ENCODE measurements at places on chromosomes 2 and 18. TPM values are rescaled to one million over a fixed set of nuclear protein-coding genes. Genes with fewer than 3 reads are reported as not detected.

- H3K4me1 ChIP-seq = peaks cover 14% of the 10 kb centered on the region
- peaks cover 4% of the 10 kb centered on the region for H3K36me3 ChIP-seq
- H3K27me3 ChIP-seq = no peaks in the 10 kb centered on the region
- no peak overlapping the region for H3K4me3 ChIP-seq
- H3K27ac ChIP-seq = no peak overlapping the region
Observed at GRCh38 chr2:237878-238277, 26.0 kb downstream of the SH3YL1 start.

The PLA2R1 gene
- 9.8 TPM for polyA plus RNA-seq

GRCh38 chr2:200086911-200087310, 131.5 kb downstream of the MAIP1 start:
- no peaks in the 10 kb centered on the region for H3K4me1 ChIP-seq
- H3K4me3 ChIP-seq = no peak overlapping the region
- no peaks in the 10 kb centered on the region for H3K27me3 ChIP-seq
- no peak overlapping the region for H3K27ac ChIP-seq

DNA sequence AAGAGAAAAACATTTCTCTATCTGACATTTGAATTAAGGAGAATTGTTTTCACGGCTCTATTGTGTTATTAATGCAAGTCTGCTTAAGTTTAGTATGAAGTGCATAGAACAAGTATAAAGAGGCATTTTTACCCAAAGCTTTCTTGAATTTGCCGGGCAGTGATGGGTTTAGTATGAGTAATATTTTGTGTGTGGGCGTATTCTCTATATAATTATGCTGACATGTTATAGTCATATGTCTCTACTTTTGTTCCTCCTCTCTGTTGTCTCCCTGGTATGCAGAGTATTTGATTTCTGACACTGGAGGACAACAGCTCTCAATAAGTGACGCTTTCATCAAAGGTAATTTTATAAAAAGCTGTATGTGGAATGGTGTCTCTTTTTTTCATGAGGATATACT, 45.9 kb downstream of the PIKFYVE start:
- no peak for DNase-seq
- no peaks in the 10 kb centered on the region for H3K27me3 ChIP-seq
- H3K4me3 ChIP-seq = no peak overlapping the region
- no peaks in the 10 kb centered on the region for H3K36me3 ChIP-seq
- no peak overlapping the region for H3K27ac ChIP-seq

DNA sequence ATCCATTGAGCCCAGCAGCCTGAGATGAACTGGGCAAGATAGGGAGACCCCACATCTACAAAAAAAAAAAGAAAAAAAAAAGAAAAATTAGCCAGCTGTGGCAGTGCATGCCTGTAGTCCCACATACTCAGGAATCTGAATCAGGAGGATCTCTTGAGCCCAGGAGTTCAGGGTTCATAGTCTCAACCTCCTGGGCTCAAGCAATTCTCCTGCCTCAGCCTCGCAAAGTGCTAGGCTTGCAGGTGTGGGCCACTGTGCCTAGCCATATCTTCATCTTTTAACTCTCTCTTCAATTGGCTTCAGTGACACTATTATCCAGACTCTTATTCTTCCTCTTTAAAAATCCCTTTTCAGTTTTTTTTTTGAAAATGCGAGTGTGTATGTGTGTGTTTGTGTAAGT, 28.5 kb upstream of the YES1 start:
- peaks cover 7% of the 10 kb centered on the region for H3K4me1 ChIP-seq
- no peak overlapping the region for H3K27ac ChIP-seq
- no peak for DNase-seq
- H3K27me3 ChIP-seq = no peaks in the 10 kb centered on the region
- H3K4me3 ChIP-seq = no peak overlapping the region

GRCh38 chr2:199335502-199335901, 122.2 kb downstream of the SATB2 start:
- H3K4me1 ChIP-seq = no peaks in the 10 kb centered on the region
- H3K27ac ChIP-seq = no peak overlapping the region
- H3K4me3 ChIP-seq = no peak overlapping the region
- DNase-seq = no peak

All from adrenal gland (tissue), 19 donors.